ENCODE measurements at places on chromosomes 5 and 9. TPM values are rescaled to one million over a fixed set of nuclear protein-coding genes. Genes with fewer than 3 reads are reported as not detected.
A peak's percentile ranks its signal among the peaks of the same experiment; 100 is the strongest.

Gene GOLM1
- 3.7 TPM for total RNA-seq

DNA sequence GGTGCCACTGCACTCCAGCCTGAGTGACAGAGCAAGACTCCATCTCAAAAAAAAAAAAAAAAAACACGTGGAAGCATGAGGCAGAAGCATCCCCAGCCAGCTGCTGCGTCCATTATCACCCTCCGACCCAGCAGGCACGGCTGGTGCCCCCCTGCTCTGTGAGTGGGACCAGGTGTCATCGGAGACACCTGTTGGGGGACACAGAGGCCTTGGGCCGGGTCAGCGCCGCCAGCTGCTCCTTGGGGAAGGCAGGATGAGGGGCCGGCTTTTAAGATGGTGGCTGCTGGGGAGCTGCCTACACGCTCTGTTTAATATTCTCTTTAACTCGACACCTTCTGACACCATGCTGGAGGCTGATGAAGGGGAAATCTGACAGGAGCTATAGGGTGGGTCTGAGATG lies 80.2 kb upstream of the RUFY1 start:
- ATAC-seq, result no peak

Gene PCDHB6
- total RNA-seq, result 0.16 TPM

DNA sequence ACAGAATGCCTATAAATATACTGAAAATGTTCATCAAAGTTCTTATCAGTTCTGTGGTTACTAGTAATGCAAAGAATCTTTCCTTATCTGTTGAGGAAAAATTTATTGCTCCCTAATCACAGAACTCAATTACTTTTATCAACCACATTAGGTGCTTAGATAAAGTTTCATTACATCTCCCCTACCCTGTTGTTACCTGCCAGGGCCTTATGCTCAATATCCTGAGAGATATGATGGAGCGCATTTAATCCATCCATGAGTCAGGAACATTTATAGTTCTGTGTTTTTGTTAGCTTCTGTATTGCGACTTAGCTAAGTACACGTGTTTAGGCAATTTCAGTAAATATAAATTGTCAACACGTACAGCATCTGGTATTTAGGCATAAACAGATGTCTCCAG lies 164.3 kb upstream of the ST8SIA4 start:
- no peak for ATAC-seq

DNA sequence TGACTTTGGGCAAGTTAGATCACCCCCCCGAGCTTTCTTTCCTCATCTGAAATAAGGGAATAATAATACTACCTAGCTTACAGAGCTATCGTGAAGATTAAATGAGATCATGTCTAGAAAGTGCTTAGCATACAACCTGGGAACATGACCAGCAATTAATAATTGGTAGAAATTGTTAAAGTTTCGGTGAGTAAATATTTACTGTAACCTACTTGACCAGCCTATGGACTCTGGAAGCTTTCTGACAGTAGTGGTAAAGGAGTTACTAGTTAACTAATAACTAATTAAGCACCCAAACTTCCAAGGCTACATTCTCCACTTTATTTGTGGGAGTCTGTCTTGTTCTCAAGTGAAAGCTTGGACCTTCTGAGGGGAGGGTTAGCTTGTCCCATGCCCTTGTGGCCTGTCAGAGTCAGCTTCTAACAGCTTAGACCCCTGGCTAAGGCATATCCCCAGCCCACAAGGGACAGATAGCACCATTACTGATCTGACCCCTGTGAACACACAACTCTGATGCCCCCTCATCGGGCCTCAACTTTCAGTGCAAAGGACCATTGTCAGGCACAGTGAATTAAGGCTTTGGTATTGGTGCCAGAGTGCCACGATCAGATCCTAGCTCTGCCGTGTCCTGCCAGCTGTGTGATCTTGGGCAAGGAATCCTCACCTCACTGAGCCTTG lies 58.7 kb upstream of the SAP30L start:
- ATAC-seq, result no peak

- peak; percentile 58 for ATAC-seq
These were observed 157.1 kb downstream of the ARRDC3 start for GRCh38 chr5:91225848-91226686.

Gene ANKRD18A
- total RNA-seq, result 3.0 TPM

Gene MZB1
- total RNA-seq, result 3.3 TPM

Gene C9orf153
- 0.12 TPM for total RNA-seq

Gene SMAD5
- 46.8 TPM for total RNA-seq

GRCh38 chr9:19488721-19489120 lies 79.9 kb downstream of the ACER2 start:
- no peak for ATAC-seq

GRCh38 chr5:308672-309271 lies 12.7 kb upstream of the AHRR start:
- ATAC-seq, result no peak

DNA sequence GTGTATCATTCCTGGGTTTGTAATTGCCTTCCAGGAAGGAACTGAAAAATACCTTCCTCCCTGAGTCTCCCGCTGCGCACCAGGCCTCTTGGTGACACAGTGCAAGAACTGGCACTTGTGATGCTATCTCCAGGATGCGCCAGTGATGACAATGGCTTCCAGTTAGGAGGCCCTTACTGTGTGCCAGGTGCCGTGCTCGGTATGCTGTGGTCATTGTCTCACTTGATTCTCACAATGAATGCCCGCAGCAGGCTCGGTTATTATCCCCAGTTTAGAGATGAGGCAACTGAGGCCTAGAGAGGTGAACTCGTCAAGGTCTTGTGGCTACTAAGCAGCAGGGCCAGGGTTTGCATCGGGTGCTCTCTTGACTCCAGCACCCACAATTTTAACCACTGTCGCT lies 31.5 kb upstream of the SLC2A8 start:
- ATAC-seq, result no peak

Data from esophagus mucosa (tissue), 1 donor.